WTC11 (cell line): ENCODE measurements at places on chromosomes 13 and 19. TPM values are rescaled to one million over a fixed set of nuclear protein-coding genes. Genes with fewer than 3 reads are reported as not detected.

DNA sequence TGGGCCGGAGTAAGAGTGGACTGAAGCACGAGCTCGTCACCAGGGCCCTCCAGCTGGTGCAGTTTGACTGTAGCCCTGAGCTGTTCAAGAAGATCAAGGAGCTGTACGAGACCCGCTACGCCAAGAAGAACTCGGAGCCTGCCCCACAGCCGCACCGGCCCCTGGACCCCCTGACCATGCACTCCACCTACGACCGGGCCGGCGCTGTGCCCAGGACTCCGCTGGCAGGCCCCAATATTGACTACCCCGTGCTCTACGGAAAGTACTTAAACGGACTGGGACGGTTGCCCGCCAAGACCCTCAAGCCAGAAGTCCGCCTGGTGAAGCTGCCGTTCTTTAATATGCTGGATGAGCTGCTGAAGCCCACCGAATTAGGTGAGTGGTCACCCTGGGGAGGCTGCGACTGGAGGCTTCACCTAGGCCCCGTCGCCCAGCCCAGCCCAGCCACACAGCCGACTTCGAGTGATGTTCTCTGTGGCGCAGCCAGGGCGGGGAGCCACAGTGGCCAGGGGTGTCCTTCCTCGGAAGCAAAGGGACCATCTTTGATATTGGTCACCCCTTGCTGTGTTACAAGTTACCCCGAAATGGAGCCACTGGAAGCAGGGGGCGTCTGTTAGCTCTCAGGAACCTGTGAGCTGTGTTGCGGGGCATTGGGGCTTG is 5.6 kb downstream of the PIAS4 start:
- H3K4me3 ChIP-seq = no peak overlapping the region
- no peak overlapping the region for H3K27ac ChIP-seq
- H3K27me3 ChIP-seq = no peaks in the 10 kb centered on the region
- H3K4me1 ChIP-seq = peaks cover 14% of the 10 kb centered on the region
- peaks cover 6% of the 10 kb centered on the region for H3K36me3 ChIP-seq

DNA sequence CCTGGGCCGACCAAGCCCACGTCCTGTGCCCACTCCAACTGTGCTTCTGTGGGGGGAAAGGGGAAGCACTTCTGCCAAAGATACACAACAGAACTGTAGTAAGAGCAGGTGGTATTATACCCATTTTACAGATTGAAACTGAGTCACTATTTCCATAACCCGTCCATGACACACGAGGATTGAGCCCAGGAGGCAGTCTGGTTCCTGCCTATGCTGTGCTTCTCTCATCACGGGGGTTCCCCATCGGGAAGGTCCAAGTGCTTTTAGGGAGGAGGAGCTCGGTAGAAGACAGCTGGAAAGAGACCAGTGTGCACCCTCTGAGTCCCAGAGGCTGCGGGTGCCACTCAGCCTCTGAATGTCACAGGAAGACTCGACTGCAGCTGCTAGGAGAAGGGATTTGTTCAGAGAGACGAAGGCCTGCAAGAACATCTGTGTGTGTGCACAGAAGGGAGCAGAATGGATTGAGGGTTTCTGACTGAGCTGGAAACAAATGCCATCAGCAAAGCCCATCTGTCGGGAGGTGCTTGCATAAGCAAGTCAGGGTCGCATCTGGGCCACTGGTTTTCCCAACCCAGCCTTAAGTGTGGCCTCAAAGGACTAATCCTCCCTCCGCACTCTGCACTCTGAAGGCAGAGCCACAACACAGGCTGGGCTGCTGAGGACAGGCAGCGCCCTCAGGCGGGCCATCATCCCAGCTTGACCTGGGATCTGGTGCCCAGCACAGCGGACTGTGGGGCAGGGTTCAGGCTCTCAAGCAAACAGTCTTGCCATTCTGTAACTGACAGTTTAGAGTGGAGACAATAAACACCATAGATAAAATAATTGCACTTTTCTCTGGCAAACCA is 150.0 kb downstream of the DPF1 start:
- peak overlapping the region; percentile 92 for H3K27ac ChIP-seq
- peak; percentile 73 for DNase-seq
- no peak overlapping the region for H3K4me3 ChIP-seq
- peaks cover 9% of the 10 kb centered on the region for H3K4me1 ChIP-seq

DNA sequence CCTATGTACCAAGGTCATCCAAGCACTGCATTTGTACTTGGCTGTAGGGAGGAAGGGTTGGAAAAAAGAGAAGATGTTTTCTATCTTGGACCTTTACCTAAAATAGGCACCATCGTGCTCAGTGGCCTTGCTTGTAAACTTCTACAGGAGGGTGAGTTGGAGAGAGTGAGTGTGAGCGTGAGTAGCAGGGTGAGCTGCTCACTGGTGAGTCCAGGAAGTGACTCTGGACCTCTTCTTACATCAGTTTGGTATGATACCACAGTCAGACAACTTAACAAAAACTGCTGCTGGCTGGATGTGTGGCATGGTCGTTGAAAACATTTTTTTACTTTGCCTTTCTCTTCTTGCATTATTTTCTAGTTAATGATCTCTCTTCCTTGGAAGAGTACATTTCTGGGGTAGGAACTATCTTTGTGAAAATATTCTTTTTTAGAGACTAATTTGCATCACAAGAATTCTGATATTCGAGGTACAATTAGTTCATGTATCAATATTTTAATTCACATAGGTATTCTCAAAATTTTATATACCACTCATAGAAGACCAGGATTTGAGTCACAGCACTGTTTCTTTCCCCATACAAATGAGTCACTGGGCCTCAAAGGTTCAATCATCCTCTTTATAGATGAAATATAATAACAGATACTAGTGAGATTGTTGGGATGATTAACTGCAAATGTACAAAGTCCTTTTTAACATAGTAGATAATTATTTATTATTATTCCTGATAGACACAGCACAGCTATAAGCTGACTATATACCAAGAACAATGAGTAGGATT is 651 bp downstream of the SERPINE3 start:
- DNase-seq = no peak
- no peak overlapping the region for H3K27ac ChIP-seq
- H3K4me3 ChIP-seq = no peak overlapping the region
- no peaks in the 10 kb centered on the region for H3K27me3 ChIP-seq
- no peaks in the 10 kb centered on the region for H3K36me3 ChIP-seq

- no peak for DNase-seq
- H3K4me1 ChIP-seq = peaks cover 12% of the 10 kb centered on the region
- no peaks in the 10 kb centered on the region for H3K36me3 ChIP-seq
- H3K4me3 ChIP-seq = no peak overlapping the region
- H3K27me3 ChIP-seq = peaks cover 27% of the 10 kb centered on the region
These were observed 13.8 kb downstream of the FGF21 start for GRCh38 chr19:48768994-48769713.

DNA sequence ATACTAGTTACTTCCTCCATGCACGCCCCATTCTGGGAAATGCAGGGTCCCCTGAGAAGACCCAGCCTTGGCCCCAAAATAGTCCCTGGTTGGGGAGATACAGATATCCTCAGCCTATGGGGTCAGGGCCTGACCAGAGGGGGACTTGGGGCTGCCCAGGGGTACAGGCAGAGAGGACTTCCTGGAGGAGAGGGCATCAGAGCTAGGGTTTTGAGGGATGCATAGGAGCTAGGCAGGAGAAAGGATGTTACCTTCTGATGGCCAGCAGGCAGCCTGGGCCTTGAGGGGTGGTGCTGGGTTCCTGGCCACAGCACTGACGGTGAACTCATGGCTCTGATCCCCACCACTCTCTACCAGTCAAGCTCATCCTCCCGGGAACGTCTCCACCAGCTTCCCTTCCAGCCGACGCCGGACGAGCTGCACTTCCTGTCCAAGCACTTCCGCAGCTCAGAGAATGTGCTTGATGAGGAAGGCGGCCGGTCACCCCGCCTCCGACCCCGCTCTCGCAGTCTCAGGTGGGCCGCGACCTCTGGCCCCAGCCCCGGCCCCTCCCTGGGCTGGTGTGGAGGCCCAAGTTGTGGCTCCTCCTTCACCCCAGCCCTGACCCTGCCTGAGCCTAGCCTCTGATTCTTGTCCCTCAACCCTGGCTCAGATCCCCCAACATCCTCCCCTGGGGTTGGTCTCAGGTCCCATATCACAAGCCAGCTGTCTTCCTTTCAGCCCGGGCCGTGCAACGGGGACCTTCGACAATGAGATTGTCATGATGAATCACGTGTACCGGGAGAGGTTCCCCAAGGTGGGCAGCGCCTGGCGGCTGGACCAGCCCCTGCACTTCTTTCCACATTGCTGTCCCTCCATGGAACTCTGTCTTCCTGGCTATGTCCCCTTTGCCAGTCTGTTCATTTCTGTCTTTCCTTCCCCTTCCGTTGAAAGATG is 25.6 kb downstream of the MAST3 start:
- peaks cover 10% of the 10 kb centered on the region for H3K36me3 ChIP-seq
- peaks cover 8% of the 10 kb centered on the region for H3K27me3 ChIP-seq
- peaks cover 20% of the 10 kb centered on the region for H3K4me1 ChIP-seq
- H3K4me3 ChIP-seq = no peak overlapping the region

DNA sequence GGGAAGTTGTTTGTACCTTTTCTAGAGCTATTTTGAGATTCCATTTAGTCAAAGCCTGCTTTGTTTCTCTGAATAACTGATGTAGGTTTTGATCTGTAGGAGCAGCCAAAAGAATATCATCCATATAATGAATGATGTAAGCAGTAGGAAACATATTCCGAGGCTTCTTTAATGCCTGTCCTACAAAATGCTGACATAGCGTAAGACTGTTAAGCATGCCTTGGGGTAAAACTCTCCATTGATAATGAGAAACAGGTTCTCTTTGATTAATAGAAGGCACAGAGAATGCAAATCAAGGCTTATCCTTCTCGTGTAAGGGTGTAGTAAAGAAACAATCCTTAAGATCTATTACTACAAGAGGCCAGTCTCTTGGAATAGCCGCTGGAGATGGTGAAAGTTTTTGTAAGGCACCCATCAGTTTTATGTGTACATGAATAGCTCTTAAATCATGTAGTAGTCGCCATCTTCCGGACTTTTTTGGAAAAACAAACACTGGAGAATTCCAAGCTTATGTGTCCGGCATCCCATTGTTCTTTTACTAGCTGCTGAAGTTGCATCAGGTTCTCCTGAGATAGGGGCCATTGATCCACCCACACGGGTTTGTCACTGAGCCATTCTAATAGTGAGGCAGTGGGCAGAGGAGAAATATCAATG is 13.5 kb downstream of the FPR3 start:
- H3K27me3 ChIP-seq = no peaks in the 10 kb centered on the region
- H3K4me1 ChIP-seq = peaks cover 11% of the 10 kb centered on the region; the same call in 1 of the 2 replicates
- no peak overlapping the region for H3K27ac ChIP-seq
- no peak for DNase-seq

DNA sequence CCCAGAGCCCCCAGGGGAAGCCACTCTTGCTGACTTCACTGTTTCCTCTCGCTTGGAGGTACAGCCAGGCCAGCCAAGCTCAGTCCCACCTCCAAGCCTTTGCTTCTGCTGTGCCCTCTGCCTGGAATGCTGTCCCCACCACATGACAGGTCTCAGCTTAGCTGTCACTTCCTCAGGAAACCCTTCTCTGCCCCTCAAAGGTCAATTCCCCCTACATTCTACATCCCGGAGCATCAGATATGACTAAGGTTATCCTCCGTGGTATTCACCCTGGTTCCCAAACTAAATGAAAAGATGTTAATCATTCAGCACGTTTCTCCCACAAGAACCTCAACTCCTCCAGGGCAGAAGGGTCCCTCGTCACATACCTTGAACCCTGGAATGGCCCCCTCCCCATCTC is 53.5 kb downstream of the PTPRS start:
- H3K27ac ChIP-seq = 0 out of 2 replicates have a peak overlapping the region, but pooled peaks have one; percentile 36
- peaks cover 13% of the 10 kb centered on the region for H3K36me3 ChIP-seq
- no peak overlapping the region for H3K4me3 ChIP-seq
- no peaks in the 10 kb centered on the region for H3K27me3 ChIP-seq
- peaks cover 12% of the 10 kb centered on the region for H3K4me1 ChIP-seq

Gene ICAM5
- total RNA-seq = 7.3 to 8.1 TPM (median 8.0 TPM) in 3 replicates

Gene JSRP1
- total RNA-seq = 0.33 to 1.4 TPM (median 0.73 TPM) in 3 replicates

Gene CCDC194
- 0.37 to 0.87 TPM (median 0.76 TPM) in 3 replicates for total RNA-seq
